ENCODE measurements at places on chromosomes 6 and 20.

DNA sequence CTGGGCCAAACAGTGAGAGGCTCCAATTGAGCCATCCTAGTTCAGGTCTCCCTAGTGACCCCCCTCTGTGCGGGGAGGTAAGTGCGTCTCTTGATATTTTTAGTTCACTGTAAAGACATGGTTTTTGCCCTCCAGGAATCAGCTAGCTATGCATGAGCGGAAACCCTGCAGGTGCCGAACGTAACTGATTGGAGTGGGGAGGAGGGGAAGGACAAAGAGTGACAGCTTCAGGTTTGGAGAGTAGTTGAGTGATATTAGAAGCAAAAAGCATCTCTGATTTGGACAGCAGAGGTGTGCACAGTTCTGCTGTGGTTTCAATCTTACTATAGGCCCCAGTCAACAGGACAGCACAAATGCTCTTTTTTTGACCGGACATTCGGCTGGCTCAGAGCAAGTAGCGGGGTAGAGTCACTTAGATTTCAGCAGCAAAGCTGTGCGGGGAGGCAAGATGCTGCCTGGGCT lies 31.8 kb downstream of the TBC1D7 start:
- DNase-seq, result no peak

DNA sequence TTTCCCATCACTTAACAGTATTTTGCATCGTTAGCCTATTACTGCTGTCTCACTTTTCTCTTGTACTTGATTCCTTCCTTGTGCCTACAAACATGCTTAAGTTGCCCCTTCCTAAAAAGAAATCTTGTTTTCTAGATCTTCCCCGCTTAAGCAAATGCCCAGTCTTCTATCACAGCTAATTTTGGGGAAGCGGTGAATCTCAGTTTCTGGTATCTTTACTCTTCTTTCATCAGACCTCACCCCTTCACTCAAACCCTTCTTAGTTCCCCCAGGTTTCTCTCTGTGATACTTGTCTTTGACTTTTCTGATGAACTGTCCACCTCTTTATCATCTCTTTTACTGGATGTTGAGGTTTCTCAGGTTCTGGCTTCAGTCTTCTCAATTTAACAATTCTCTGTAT lies 14.2 kb downstream of the VAPB start:
- DNase-seq, result no peak

- DNase-seq, result peak; percentile 94
Measured at GRCh38 chr6:37516076-37516919, 16.6 kb upstream of the CCDC167 start.

GRCh38 chr6:160274871-160275510 lies 16.4 kb upstream of the SLC22A2 start:
- DNase-seq, result no peak

DNA sequence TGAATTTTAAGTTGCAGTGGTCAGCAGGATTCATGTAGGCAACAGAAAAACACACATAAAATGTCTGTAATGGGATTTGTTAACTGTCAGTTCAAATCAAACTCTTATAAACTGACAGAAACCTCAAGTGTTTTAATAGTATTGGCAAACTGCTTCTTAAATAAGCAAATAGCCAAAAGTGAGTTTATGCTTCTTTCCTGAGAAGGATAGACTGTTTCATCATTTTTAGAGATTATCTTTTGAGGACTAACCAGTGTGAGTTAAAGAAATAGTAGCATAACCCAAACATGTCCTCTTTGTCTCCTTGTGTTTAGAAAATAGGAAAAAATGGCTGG lies 68.0 kb downstream of the AIG1 start:
- DNase-seq, result no peak

DNA sequence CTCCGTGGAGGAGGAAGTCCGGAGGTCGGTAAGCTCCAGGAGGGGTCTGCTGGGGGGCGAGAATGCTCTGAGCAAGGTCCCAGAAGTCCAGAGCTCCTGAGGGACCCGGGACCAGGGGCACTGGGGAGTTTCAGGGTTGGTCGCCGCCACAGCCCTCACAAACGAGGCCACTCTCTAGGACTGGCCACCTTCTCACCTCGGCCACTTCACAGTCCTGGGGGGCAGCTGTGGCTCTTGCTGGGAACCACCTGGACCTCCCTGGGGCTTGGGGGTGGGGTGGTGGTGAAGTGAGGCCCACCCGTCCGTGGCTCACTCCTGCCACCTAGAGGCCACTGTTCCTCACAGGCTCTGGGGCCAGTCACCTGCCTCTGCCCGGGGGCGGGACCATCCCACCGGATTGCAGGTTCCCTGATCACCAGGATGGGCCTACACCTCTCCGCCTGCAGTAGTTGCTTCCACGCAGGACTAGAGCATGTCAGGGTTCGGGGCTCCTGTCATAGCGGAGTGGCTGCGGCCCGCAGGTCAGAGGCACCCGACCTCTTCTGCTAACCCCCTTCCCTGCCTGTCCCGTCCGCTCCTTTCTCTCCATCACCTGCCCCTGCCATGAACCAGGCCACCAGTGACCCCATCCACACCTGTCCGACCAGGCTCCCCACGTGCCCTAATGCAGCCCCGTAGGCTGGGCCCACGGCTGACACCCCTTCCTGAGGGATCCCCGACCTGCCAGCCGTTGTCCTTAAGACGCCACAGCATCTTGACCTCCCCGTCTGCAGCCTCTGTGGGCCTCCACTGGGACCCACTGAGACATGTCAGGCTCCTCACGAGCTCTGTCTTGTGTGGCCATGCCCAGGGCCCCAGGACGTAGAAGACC lies 5.1 kb upstream of the TCEA2 start:
- DNase-seq, result peak; percentile 76

Data from CD4-positive, alpha-beta T cell treated with Interleukin-15 for 4 hours (primary cell).